ENCODE measurements at places on chromosomes 16 and 17.

GRCh38 chr16:71491054-71491453 lies 1.9 kb upstream of the ZNF19 start:
- no peak for DNase-seq

DNA sequence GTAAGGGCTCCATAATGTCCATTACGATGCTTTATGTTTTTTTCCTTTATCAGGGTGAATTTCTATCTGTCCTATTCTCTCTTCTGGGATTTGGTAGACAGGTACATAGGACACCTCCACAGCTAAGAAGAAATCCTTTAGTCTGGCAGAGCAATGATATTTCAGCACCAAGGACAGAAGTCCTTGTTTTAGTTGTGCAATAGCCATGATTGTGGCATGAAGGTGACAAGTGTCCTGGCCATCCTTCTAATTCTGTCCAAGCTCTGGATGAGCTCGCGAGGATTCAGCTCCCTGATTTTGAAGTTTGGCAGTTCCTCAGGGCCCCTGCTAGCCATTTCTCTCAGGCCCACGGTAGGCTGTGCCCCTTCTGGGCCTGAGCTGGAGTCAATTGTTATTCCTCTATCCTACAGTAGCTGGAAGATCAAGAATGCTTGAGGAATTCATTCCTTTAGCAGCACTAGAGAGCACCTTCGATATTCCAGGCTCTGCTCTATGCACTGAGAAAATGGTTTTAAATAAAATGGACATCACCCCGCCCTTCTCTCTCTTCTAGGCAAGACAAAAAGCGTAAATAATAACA lies 320.8 kb downstream of the XYLT1 start:
- DNase-seq = no peak

- DNase-seq = peak; percentile 75
Measured at GRCh38 chr16:30775392-30776188, 11.4 kb downstream of the ZNF629 start.

GRCh38 chr17:80105762-80106161 lies 4.4 kb downstream of the GAA start:
- DNase-seq = no peak

GRCh38 chr17:29242051-29242450 lies 4.6 kb upstream of the CRYBA1 start:
- DNase-seq = no peak

DNA sequence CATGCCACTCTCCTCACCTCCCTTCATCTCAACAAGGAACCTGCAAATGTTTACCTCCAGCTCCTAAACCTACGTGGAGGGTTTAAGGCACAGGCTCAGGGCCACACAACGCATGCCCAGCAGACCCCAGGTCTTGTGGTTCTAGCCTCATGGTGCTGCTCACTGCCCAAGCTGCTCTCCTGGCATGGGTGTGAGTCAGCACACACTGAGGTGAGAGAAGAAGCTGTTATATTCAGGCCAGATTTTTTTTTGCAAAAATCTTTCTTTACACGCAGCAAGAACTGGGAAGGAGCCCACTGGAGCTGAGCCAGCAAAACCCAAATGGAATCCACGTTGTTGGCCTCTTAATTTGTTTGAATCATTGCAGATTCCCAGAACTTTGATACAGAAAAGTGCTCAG lies 5.5 kb upstream of the C16orf96 start:
- DNase-seq = no peak

GRCh38 chr17:42893359-42893758 lies 7.2 kb upstream of the G6PC1 start:
- DNase-seq = no peak

- DNase-seq = no peak
Measured at GRCh38 chr16:76193906-76194615, 83.1 kb upstream of the CNTNAP4 start.

GRCh38 chr16:80015566-80015965 lies 415.0 kb upstream of the MAF start:
- DNase-seq = no peak

GRCh38 chr17:65261682-65262636 lies 124.8 kb downstream of the RGS9 start:
- DNase-seq = no peak

- DNase-seq = no peak
Measured at GRCh38 chr16:89934611-89935553, 11.7 kb downstream of the TUBB3 start.

DNA sequence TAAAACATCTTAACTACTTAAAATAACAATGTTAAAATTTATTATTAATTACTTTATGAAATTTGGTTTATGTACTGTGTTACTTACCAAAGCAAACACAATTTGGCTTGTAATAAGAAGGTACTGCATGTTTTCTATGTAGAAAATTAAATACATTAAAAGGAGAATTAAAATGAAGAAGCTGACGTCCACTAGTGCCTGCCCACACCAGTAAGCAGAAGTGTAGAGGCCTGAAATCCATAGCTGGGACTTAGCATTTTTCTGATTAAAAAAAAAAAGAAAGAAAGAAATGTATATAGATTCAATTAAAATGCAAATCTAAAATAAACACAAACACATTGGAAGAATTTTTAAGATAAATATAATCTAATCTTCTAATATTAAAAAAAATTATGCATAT lies 35.8 kb upstream of the ABCA9 start:
- DNase-seq = no peak

GRCh38 chr16:86517033-86517432 lies 6.7 kb downstream of the FOXF1 start:
- no peak for DNase-seq

- no peak for DNase-seq
Measured at GRCh38 chr17:47413872-47414271, 90.1 kb downstream of the EFCAB13 start.

DNA sequence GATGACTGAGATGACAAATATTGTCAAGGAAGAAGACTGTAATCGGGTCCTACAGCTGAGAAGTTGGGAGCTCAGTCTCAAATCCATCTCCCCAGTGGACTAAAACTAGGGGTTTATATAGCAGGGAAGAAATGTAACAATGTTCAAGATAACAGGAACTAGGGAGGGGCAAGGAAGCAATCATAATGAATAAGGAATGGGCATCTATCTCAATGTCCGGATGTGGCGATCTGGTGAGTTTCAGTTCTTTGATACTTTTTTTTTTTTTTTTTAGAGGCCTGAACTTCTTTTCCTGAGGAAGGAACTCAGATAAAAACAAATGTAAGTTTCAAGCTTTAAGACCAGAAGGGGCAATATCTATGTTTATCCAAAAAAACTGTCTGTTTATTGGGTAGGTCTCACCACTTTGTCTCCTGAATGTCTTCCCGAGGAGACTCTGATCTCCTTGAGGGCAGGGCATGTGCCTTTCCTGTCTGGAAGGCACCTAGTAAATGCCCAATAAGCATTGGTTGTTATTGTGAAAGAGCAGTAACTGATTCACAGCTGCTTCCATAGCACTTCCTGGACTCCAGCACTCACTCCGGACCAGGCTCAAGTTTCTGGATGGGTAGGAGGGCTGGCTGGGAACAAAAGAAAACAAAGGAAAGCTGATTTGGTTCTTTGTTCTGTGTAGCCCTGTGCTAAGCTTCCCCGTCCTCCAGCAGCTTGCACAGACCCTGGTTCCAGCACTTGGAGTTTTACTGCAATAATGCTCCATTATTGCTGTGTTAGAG lies 51.9 kb downstream of the MEOX1 start:
- DNase-seq = no peak

- no peak for DNase-seq
Measured at GRCh38 chr17:68943123-68943811, 11.9 kb downstream of the ABCA8 start.

GRCh38 chr17:30361766-30362279 lies 16.9 kb upstream of the CPD start:
- no peak for DNase-seq

- DNase-seq = peak; percentile 59
Measured at GRCh38 chr16:90019543-90020259, 445 bp upstream of the DBNDD1 start.

DNA sequence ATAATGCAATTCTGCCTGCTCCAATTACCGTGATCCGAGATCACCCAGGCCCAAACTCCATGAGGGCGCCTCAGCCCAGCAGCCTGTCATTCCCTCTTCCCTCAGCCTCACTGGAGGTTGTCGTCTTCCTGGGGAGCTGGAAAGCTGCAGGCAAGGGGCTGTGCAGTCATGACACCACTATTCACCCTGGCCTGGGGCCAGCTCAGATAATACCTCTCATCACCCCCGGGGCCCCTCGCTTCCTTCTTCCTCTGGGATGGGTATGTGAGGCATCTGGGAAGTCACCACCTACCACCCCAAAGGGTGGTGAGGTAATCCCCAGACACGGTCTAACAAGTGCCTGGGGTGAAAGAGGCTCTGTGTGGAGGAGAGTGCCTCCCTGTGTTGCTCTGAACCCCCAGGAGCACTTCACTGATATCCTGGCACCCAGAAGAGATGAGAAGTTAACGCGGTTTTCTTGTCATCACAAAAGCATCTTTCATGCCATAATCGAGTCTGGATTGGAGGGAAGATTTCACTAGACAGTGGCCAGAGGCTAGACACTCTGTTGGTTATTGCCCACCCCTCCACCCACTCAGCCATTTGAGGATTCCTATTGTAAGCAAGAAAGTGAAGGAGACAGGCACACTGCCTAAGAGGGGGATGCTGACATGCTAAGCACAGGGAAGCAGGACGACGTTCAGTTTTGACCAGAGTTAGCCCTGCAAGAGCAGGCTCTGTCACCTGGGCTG lies 18.4 kb downstream of the CFAP20 start:
- no peak for DNase-seq

DNA sequence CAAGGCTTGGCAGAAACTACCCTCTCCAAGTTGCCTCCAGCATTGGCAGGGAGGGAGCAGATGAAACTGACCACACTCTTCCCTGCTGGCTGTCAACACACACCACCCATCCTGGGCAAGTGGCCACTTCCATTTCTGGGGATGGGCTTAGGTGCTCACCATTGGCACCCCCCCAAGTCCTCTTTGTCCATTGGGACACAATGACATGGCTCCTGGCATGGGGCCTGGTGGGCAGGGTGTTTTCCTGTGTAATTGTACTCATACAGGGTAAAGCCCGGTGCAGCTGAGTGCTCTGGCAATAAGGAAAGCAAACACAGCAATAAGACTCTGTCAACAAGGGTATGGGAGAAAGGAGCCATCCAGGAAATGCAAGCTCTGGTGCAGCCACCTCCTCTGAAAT lies 22.6 kb downstream of the SCNN1B start:
- no peak for DNase-seq

GRCh38 chr17:76873856-76874255 lies 5.7 kb downstream of the MGAT5B start:
- no peak for DNase-seq

DNA sequence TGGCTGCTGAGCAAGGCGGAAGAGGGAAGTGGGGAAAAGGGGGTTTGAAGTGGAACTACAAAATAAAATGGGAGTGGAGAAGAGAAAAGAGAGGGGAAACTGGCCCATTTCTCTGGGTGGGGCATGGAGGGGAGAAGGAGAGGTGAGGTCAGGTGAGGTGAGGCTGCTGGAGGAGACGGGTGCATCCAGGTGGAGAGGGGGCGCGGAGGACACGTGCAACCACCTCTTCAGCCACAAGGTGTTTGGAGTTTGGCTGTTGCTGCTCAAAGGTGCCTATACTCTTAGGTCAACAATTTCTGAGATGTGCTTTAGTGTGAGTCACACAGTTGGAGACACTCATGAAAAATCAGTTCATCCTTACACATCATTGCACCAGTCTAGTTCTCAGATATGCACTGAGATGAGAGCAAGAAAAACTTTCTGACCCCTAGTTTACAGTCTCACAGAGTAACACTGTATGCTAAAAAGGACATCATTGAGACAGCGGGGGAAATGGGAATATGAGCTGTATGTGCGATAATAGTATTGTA lies 4.8 kb downstream of the SLC6A4 start:
- DNase-seq = no peak

- no peak for DNase-seq
Measured at GRCh38 chr17:16477255-16477654, 14.7 kb downstream of the LRRC75A start.

DNA sequence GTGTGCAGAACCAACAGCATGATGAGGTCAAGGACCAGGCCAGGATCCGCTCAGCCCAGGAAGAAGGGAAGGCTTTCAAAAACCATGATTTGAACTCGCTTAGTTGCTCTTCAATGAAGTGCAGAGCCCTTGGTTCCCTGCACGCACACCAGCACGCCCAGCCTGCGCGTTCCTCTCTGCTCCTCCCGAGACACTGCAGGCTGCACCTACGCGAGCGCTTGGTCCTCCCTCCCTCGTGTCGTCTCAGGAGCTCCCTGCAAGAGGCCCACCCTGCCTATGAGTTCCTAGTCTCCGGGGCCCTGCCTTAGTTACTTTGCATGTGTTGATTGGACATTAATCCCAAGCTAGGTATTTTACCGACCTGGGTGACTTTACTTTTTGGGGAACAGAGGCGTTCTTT lies 132.9 kb upstream of the TNRC6C start:
- no peak for DNase-seq

GRCh38 chr16:89537549-89537925 lies 22.9 kb upstream of the RPL13 start:
- no peak for DNase-seq

Data from activated naive CD4-positive, alpha-beta T cell treated with anti-CD3 and anti-CD28 coated beads, Interleukin-2, amount 50 U/mL, for 16 hours (primary cell).